ENCODE measurements at places on chromosomes 2 and 18.

GRCh38 chr18:7817575-7818230 lies 250.6 kb downstream of the PTPRM start:
- H3K27ac ChIP-seq, result no peak overlapping the region
- no peak for DNase-seq

- no peaks in the 10 kb centered on the region for H3K36me3 ChIP-seq
- H3K27me3 ChIP-seq, result no peaks in the 10 kb centered on the region
- no peaks in the 10 kb centered on the region for H3K4me1 ChIP-seq
- no peak overlapping the region for H3K27ac ChIP-seq
These were observed 31.5 kb upstream of the NFE2L2 start for GRCh38 chr2:177296040-177296439.

GRCh38 chr18:57149051-57149450 lies 2.2 kb downstream of the BOD1L2 start:
- no peaks in the 10 kb centered on the region for H3K4me1 ChIP-seq
- no peak overlapping the region for H3K27ac ChIP-seq
- H3K4me3 ChIP-seq, result no peak overlapping the region
- DNase-seq, result no peak
- H3K36me3 ChIP-seq, result no peaks in the 10 kb centered on the region

- no peak overlapping the region for H3K4me3 ChIP-seq
- no peak overlapping the region for H3K27ac ChIP-seq
- H3K27me3 ChIP-seq, result no peaks in the 10 kb centered on the region
- no peaks in the 10 kb centered on the region for H3K36me3 ChIP-seq
- DNase-seq, result no peak
- H3K4me1 ChIP-seq, result no peaks in the 10 kb centered on the region
These were observed 123.5 kb downstream of the MBD2 start for GRCh38 chr18:54100920-54101470.

GRCh38 chr2:110946902-110947301 lies 173.8 kb upstream of the BCL2L11 start:
- no peak for DNase-seq
- no peaks in the 10 kb centered on the region for H3K27me3 ChIP-seq
- no peak overlapping the region for H3K27ac ChIP-seq
- H3K4me1 ChIP-seq, result no peaks in the 10 kb centered on the region

- peaks cover 16% of the 10 kb centered on the region for H3K36me3 ChIP-seq
- H3K4me1 ChIP-seq, result peaks cover 24% of the 10 kb centered on the region
- peak overlapping the region; percentile 96 for H3K4me3 ChIP-seq
- DNase-seq, result no peak
- H3K27ac ChIP-seq, result peak overlapping the region; percentile 78
These were observed 429 bp downstream of the C2orf76 start for GRCh38 chr2:119366161-119366648.

DNA sequence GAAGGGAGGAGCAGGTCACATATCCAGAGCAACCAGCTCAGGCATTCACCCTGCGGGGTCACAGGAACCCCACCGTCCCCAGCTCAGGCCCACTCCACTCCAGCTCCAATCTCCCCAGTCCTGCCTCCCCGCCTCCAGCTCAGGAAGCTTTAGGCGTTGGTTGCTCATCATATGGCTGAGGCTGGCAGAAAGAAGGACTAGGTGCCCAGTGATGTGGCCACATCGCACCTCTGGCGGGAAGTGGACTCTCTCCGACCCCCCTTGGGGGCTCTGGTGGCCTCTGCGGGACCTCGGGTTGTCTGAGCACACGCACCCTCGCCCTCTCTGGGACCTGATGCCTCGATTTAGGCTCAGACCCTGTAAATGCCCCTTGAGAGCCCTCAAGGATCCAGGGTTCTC lies 187.7 kb downstream of the ZFP36L2 start:
- no peak overlapping the region for H3K27ac ChIP-seq
- H3K4me3 ChIP-seq, result no peak overlapping the region
- H3K27me3 ChIP-seq, result no peaks in the 10 kb centered on the region
- no peaks in the 10 kb centered on the region for H3K36me3 ChIP-seq
- H3K4me1 ChIP-seq, result peaks cover 50% of the 10 kb centered on the region
- no peak for DNase-seq

DNA sequence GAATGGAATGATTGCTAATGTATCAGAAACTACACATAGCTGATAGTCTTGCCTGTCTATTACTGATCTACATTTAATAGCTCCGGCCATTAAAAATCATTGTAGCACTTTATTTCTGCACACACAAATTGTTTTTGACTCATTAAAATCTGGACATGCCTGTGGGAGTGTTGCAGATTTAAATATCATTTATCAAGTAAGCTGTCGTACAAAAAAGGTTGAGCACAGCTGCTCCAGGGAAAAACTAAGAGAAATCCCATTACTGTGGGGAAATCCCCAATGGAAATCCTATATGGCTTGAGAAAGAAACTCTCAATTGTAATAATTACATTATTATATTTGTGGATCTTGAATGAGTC lies 99.6 kb upstream of the CERS6 start:
- H3K4me1 ChIP-seq, result peaks cover 36% of the 10 kb centered on the region
- H3K4me3 ChIP-seq, result no peak overlapping the region
- no peak for DNase-seq
- H3K27ac ChIP-seq, result no peak overlapping the region
- no peaks in the 10 kb centered on the region for H3K27me3 ChIP-seq

GRCh38 chr18:57677262-57678211 lies 55.9 kb upstream of the NARS1 start:
- no peak overlapping the region for H3K27ac ChIP-seq
- no peaks in the 10 kb centered on the region for H3K4me1 ChIP-seq
- no peak overlapping the region for H3K4me3 ChIP-seq
- H3K36me3 ChIP-seq, result no peaks in the 10 kb centered on the region
- DNase-seq, result no peak
- no peaks in the 10 kb centered on the region for H3K27me3 ChIP-seq

- no peaks in the 10 kb centered on the region for H3K27me3 ChIP-seq
- H3K4me3 ChIP-seq, result no peak overlapping the region
- DNase-seq, result no peak
- H3K27ac ChIP-seq, result no peak overlapping the region
- no peaks in the 10 kb centered on the region for H3K4me1 ChIP-seq
These were observed 183.9 kb downstream of the NBAS start for GRCh38 chr2:15377202-15377601.

- no peak overlapping the region for H3K4me3 ChIP-seq
- H3K4me1 ChIP-seq, result no peaks in the 10 kb centered on the region
- H3K27ac ChIP-seq, result no peak overlapping the region
- no peaks in the 10 kb centered on the region for H3K27me3 ChIP-seq
- no peak for DNase-seq
These were observed 260.6 kb downstream of the PAX3 start for GRCh38 chr2:222038067-222038802.

DNA sequence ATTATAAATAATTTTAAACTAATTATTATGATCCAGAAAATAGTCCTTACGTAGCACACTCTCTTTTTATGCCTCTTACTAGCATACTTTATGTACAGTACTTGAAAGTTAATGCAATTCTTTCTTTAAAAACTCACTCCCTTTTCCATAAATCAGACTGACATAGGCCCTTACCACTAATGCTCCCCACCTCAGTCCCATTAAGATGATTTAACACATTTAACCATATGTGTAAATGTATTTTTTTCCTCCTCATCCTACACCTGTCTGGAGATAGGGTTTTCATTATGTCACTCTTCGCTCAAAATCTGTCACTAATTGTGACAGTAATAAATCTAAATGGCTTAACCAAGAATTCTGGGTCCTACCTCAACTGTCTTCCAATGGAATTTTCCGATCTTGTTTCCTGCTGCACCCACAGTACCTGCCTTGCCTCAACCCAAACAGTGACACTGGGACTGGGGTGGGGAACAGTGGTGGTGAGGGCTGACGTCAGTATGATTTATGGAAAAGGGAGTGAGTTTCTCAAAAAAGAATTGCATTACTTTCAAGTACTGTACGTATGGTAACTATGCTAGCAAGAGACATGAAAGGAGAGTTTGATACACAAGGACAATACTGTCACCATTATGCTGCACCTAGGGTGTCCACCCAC lies 25.1 kb downstream of the EFEMP1 start:
- no peak for DNase-seq
- H3K4me1 ChIP-seq, result no peaks in the 10 kb centered on the region
- H3K27me3 ChIP-seq, result no peaks in the 10 kb centered on the region
- H3K4me3 ChIP-seq, result no peak overlapping the region

DNA sequence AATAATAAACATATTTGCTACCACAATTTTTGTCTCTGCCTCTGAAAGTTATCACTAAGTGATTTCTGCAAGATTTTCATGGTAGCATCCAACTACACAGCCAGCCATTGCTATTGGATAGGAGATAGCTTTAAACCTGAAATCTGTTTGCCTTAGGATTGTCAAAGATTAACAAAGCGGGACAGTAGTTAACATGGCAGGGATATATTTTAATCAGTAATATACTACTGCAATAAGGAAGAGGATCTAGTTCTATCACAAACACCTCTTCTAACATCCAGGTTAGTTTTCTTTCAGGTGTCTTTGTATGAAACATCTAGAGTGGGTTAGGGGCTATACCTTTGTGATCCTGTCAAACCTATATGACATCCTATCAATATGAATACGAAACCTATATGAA lies 641.3 kb downstream of the DPP10 start:
- H3K4me3 ChIP-seq, result no peak overlapping the region
- no peaks in the 10 kb centered on the region for H3K4me1 ChIP-seq
- DNase-seq, result no peak
- no peak overlapping the region for H3K27ac ChIP-seq
- no peaks in the 10 kb centered on the region for H3K36me3 ChIP-seq

GRCh38 chr2:165056564-165056963 lies 101.2 kb upstream of the SLC38A11 start:
- no peak for DNase-seq
- no peak overlapping the region for H3K4me3 ChIP-seq
- no peaks in the 10 kb centered on the region for H3K27me3 ChIP-seq

All from thymus (tissue), 14 donors.